Mesothelial cell of epicardium (in vitro differentiated cells): ENCODE measurements at places on chromosomes 16 and 17.

DNA sequence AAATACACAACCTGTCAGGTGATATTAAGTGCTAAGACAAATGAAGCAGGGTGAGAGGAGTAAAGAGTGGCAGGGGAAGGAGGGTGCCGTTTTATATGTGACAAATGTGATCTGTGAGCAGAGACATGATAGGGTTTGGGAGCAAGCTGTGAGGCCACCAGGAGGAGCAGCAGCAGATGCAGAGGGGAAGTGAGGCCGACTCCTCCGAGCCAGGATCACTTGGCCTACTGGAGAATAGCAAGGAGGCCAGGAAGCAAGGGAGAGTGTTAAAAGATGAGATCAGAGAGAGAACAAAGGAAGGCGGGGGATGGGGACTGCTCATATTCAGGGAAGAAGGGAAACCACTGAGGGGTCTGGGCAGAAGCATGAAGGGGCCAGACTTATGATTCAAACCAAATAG lies 129.4 kb downstream of the TANGO6 start:
- no peak for DNase-seq

- DNase-seq, result no peak
These were observed 39.4 kb upstream of the ZC3H18 start for GRCh38 chr16:88530858-88531203.

DNA sequence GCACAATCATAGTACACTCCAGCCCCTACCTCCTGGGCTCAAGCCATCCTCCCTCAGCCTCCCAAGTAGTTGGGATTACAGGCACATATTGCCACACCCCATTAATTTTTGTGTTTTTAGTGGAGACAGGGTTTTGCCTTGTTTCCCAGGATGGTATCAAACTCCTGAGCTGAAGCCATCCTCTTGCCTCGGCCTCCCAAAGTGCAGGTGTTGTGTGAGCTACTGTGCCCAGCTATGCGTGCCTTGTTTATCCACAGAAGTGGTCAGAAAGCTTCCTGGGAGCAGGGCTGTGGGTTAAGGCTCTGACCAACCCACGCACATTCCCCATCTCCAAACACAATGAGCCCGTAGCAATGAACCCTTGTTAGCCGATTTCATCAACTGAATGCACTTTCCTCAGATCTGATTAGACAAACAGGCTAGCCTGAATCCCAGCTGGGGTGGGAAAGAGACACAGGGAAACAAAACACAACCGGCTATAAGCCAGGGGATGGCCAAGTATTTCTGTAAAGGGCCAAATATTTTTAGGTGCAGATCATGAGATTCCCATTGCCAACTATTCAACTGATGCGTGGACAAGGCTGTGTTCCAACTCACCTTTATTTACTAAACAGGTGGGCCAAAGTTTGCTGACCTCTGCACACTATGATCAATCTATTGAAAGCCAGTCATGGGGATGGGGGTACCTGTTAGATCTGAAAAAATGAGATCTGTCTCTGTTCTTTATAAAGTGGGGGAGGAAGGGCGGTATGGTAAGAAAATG lies 193.6 kb downstream of the CPPED1 start:
- DNase-seq, result no peak

DNA sequence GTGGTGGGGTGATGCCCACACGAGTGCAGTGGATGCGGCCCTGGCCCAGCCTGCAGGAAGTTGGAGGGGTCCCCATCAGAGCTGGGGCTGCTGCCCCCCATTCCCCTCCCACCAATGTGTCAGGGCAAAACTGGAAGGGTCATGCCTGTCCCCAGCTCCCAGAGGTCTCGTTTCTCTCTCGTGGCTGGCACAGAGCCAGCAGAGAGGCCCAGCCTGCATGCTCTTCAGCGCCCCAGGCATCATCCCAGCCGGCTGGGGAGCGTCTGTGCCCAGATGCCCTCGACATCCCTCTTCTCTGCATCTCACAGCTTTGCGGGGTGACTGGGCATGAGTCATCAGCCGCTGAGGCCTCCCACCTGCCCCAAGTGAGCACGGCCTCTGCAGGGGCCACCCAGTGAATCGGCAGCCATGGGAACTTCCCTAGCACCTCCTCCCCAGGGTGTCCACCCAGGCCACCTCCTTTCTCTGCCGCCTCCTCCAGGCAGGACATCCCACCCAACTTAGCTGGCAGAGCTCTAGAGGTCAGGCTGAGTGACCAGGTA lies 9.8 kb upstream of the CSNK1D start:
- DNase-seq, result no peak

GRCh38 chr17:20103454-20104446 lies 94.6 kb downstream of the SPECC1 start:
- DNase-seq, result no peak

GRCh38 chr17:42155614-42156045 lies 841 bp upstream of the RAB5C start:
- no peak for DNase-seq
